Left lung (tissue), 14 donors: ENCODE measurements at places on chromosomes 13 and 19.

GRCh38 chr13:26473571-26474230 lies 83.8 kb upstream of the WASF3 start:
- no peak for DNase-seq

DNA sequence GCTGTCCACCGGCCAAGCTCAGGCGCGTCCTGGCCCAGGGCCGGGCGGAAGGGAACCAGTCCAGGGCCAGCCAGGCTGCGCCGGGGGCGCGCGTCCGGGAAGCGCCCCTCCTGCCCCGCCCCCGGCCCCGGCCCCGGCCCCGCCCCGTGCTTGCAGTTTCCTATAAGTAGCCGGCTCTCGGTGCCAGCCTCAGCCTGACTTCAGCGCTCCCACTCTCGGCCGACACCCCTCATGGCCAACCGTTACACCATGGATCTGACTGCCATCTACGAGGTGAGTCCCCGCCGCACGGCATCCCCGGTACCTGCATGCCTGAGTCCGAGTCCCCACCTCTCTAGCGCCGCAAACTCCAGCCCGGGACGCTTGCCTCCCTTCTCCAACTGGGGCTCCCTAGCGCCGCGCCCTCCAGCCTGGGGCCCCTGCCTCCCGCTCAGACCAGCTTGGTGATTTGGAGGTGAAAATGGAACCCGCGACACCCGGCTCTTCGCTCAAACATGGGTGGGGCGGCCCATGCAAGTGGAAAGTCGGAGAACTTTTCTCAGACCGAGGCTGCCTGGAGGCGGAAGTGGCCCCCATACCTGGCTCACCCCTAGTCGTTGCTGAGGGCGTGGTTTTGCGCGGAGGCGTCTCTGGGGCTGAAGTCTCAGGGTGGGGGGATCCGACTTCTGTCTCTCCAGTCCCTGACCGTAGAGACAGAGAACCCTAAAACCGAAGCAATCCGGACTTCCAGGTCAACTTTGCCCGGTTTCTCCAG lies at the start of gene ZFP36:
TSS of gene ZFP36 (plus strand) at position 192 of the 754 bp plus-strand sequence. CDS start at position 250, 58 bp downstream.
- DNase-seq, result peak; percentile 86

DNA sequence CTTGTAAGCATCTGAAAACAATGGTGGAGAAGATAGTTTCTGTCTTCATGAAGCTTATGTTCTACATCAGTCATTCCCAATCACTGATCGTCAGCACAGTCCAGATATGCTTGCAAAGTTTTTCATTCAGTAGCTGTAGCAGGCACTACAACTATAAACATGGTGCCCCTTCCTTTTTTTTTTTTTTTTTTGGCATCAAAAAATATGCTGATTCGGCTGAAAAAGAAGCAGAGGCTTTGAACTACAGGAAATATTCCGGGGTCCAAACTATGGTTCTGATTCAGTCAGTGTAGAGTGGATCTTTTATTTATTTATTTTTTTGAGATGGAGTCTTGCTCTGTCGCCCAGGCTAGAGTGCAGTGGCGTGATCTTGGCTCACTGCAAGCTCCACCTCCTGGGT lies 414.4 kb downstream of the OLFM4 start:
- DNase-seq, result no peak

DNA sequence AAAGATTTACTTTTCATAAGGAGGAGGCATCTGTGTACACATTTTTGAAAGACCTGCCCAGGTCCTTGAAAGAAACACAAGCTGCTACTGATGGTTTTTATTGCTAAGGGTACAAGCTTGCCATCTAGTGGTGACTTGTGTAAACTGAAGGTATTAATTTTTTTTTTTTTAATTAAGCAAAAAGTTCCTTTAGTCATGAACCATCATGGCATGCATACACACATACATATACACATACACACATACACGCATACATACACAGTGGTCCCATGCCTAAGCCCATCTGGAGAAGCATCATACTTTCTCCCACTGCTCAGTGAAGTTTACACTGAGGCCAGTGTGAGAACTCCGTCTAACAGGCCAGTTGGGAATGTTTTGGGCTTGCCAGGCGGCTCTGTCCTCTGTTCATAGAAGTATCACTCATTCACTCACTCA lies 312.5 kb downstream of the DCLK1 start:
- peak; percentile 25 for DNase-seq

DNA sequence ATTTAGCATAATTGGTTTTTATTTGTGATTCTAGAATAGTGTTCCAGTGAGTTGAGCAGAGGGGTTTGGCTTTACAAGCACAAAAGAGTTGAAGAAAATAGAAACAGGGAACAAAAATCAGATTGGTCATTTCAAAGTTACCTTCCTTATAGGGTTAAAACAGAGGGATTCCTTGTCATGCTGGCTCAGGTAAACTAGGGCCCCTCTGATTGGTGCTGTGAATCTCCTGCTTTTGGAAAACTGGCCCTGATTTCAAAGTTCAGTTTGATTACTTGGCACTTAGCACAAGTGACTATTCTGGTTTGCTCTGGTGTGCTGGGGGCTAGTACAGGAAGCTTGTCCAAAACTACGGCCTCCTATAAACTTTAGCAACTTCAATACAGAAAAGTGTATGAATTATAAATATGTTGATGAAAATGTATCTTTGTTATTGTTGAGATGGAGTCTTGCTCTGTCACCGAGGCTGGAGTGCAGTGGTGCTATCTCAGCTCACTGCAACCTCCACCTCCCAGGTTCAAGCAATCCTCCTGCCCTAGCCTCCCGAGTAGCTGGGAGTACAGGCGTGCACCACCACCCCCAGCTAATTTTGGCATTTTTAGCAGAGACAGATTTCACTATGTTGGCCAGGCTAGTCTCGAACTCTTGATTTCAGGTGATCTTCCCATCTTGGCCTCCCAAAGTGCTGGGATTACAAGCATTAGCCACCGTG lies 1.9 kb upstream of the MRPS31 start:
- no peak for DNase-seq

- no peak for DNase-seq
These were observed 756.1 kb upstream of the MIR17HG start for GRCh38 chr13:90591260-90591926.

DNA sequence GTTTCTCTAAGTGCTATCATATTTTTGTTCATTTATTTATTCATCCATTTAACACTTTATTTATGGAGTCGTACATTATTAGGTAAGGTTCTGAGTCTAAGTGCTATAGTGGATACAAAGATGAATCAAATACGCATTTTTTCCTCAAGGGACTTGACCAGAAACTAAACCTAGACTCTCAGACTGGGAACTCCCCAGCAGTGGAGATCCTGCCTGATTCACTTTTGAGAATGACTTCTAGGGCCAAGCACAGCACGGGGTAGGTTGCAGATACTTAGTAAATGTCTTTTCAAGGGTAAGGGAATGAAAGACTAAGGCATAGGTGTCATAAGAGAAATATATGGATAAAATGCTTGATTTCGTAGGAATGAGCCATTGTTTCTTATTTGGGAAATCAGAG lies 7.2 kb downstream of the DNAJC15 start:
- DNase-seq, result no peak
